ENCODE measurements at places on chromosomes 2 and 18.

GRCh38 chr18:3624935-3625741 lies 175.2 kb downstream of the TGIF1 start:
- no peak for DNase-seq

GRCh38 chr2:58651930-58652329 lies 410.8 kb upstream of the FANCL start:
- no peak for DNase-seq

GRCh38 chr18:3790703-3791102 lies 340.7 kb downstream of the TGIF1 start:
- peak; percentile 87 for DNase-seq

- no peak for DNase-seq
Observed at GRCh38 chr2:142997231-142997630, 119.8 kb downstream of the KYNU start.

GRCh38 chr2:217610401-217610814 lies 392.4 kb downstream of the TNS1 start:
- DNase-seq = no peak

DNA sequence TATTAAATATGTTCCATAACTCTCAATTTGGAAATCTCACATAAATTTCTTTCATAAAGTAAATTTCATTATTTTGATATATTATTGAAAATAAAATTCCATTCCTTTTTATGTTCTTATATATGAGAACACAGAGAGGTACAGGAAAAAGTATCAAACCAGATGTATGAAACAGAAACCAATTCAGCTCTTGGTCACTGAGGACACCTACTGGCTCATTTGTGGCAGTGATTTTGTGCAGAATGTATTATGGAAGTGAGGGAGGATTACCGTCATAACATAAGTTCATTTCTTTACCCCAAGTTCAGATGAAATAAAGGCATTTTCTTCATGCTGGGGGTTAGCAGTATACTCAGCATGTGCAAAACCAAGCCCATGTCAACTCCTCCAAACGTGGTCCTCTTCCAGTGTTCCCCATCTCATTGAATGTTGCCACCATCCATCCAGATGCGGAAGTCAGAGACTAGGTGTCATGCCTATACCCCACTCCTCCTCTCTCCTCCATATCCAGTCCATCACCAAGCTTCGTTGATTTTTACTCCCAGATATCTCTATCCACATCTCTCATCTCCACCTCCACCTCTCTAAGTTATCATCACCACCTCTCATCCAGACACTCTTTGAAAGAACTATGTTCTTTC lies 41.7 kb upstream of the MALL start:
- peak; percentile 29 for DNase-seq

GRCh38 chr2:151181524-151181923 lies 80.1 kb downstream of the RBM43 start:
- no peak for DNase-seq

DNA sequence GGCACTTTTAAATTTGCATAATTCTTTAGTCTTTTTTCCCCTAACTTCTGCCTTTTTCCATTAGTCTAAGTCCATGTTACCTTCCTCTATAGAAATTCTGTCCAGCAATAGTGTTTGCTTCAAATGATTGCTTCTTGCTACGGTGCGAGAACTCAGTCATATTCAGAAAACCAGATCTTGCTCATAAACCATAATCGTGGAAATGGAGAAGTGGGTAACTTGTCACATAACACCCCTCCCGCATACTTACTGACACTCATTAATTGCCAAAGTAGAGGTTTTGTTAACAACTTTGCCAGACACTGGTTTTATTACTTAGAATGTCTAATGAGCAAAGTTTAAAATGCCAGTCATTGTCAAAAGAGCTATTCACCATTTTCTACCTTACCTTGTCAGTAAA lies 94.3 kb upstream of the TWSG1 start:
- DNase-seq = no peak

DNA sequence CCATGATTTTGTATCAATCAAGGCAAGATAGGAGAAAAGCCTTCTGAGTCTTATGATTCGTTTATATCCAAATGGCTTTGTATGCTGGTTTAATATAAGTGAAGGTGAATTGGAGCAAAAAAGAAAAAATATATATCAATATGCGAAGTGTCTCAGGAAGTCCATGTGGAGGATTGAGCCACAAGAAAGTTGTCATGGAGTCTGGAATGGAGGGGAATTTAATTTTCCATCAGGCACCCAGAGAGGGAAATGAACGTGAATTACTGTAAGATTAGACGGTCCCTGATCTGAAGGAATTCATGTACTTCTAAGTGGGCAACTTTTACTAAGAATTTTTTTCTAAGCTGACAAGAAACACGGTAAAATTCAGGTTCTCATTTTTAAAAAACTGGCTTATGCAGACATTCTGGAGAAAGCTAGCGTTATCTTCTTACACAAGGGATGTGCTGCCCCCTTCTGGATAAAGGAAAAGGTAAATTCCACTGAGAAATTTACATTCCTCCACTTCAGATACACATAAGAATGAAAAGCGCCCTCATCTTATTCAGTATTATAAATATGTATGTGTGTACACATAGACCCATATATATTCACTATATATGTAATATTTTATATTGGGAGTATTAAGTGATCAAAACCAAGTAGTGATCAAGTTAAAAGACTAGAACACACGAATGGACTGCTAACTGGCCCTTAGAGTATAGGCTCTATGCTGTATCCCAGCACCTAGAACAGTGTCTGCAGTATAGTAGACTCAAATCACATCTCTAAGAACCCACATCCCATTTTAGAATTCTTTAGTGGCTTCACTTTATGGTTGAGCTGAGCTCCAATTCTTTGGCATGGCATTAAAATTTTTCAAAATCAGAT lies 289.0 kb upstream of the TFPI start:
- DNase-seq = peak; percentile 29

DNA sequence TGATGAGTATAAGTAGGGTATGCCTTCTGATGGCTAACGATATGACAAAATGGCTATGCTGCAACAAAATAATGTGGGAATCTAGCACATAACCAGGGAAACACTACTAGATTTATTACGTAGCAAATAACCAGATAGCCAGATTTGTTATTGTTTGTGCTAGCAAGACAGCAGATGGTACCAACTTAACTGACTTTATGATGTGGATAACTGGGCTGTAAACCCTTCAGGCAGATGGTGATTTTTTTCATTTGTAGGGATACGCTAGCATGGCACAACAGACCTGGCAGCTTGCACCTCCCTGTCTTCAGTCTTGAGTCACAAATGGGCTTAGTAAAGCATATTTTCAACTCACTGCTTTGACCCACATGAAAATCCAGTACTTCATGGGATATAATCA lies 48.7 kb downstream of the PRELID3A start:
- peak; percentile 87 for DNase-seq

GRCh38 chr18:3380384-3380961 lies 69.5 kb upstream of the TGIF1 start:
- DNase-seq = no peak

- no peak for DNase-seq
Observed at GRCh38 chr2:177187631-177188312, 24.8 kb upstream of the HNRNPA3 start.

DNA sequence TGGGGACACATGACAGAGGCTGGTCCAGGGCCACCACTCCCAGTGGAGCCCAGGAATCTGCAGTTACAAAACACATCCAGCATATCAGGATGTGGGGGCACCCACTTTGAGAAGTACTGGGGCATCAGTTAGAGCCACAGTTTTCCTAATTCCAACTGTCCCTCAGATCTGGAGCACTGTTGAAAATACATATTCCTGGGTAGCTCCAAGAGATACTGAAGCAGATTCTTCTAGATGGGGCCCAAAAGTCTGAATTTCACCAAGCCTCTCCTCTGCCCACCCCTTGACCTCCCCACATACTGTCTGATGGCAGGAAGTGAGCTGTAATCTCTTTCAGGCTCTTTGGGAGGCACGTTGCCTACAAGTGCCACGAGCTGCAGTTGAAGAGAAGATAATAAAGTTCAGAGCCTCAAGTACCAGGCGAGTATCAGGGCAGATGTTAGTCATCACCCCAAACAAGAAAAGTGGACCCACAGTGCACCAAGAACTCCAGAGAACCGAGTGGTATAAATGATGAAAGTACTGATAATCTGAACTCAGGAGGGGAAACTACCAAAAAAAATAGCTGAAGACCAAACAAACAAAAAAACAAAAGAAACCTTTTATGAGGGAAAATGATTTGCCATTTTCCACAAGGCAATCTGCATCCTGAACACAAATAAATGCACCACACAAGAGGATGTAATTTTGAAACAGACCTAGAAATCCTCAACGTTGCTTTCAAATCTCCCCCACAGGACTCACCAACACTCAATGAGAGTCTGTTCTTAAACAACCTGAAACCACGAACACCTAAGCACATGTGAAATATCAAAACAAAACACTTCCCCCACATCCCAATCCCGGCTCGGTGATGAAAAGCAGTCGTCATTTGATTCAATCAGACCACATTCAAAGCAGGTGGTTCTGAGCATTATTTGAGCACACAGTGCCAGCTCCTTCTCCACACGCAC lies 98.7 kb downstream of the TCF4 start:
- no peak for DNase-seq

DNA sequence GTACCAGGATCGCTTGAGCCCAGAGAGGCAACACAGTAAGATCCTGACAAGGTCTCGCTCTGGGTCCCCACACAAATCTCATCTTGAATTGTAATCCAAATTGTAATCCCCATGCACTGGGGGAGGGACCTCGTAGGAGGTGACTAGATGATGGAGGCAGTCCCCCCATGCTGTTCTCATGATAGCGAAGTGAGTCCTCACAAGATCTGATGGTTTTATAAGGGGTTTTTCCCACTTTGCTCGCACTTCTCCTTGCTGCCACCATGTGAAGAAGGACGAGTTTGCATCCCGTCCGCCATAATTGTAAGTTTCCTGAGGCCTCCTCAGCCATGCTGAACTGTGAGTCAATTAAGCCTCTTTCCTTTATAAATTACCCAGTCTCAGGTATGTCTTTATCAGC lies 46.0 kb upstream of the SERTAD2 start:
- no peak for DNase-seq

DNA sequence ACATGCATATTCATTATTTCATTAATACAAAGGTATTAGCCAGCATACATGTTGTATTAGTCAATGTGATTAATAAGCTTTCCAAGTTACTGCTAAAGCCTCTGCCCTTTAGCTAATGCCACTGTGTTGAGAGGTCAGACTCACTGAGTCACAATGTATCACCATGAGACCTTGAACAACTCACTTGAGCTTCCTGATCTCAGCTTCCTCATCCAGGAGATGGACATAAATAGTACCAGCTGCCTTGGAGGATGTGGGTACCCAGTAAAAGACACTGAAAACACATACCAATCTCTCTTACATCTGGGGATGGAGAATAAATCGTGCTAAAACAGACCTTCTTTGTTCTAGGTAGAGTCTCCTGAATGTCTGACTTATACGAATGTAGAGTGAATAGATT lies 224.6 kb downstream of the EPHA4 start:
- no peak for DNase-seq

DNA sequence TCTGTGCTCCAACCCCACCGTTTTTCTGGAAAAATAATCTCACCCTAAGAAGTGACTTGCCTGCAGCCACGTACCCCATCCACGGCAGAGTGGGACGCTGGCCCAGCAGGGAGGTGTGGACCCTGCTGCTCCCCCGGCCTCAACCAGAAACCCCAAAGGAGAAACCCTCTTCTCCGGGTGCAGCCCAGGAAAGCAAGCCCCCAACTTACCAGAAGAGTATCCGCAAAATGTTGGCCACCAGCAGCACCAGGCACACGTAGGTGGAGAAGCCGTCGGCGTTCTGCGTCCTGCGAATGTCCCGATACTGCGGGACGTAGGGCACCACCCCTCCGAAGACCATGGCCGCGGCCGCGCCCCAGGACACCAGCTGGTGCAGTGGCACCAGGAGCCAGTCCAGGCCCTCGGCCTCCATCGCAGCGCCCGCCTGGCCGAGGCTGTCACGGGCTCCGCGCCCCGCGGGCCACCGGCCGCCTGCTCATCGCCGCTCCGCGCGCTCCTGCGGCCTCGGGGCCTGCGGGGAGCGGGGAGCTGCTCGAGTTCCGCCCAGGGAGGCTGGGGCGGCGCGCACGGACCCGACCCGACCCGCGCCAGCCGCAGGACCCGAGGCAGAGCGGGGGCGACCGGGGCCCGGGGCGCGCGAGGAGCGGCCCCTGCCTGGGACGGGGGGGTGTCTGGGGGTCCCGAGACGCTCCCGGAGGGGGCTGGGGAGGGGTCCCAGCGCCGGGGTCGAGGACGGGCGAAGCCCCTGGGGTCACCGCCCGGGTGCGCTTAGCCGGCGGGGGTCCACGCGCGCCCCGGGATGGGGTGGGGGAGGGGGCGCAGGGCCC lies 725 bp downstream of the SLC66A2 start:
- DNase-seq = no peak

GRCh38 chr2:112757265-112757664 lies 7.1 kb downstream of the CKAP2L start:
- no peak for DNase-seq

DNA sequence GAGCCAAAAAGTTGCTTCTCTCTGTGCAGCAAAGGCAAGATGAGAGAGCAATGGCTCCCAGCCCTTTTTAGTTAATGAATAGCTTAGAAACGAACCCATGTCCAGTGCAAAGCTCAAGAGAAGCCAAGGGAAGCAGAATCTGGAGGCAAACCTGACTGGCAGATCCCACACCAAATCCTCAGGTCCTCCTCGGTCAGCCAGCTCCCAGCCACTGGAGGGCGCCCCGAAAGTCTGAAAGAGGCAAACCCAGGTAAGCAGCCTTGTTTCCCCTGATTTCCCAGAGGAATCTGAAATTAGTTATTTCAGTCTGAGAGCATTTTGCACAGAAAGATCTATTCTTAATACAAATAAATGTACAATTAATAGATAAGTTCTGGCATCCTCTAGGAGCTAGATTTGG lies 71.3 kb upstream of the PID1 start:
- DNase-seq = no peak

DNA sequence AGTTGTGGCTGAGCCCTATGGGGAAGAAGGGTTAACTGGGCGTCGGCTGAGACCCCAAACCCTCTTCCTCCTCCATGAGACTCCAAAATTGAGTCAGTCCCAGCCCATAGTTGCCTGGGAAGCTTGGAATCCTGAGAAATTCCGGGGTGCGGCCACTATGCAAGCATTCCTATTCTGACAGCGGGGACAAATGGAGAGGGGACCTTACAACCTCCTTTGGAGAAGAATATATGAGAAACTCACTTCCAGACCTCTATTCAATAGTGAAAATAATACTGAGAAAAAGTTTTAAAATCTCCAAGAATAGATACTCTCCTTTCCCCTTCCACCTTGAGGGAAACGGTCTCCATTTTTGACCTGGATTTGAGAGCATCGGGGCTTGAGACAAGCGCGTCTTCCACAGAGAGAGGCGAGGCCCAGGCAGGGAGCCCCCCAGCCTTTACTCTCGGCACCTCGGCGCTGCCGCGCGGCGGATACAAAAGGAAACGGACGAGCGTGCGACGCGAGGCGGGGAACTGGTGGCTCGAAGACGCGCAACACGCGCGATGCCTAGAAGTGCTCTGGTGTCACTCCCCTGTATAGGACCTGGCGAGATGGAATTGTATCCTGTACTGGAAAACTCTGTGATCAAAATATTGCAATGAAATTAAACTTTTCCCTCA lies 11.1 kb downstream of the NR4A2 start:
- no peak for DNase-seq

Data from NCI-H446 treated with DMSO at 0.1 percent for 48 hours (cell line).